ENCODE measurements at places on chromosomes 3 and 15.

- no peak for DNase-seq
Measured at GRCh38 chr15:73296609-73297353, 72.0 kb downstream of the HCN4 start.

DNA sequence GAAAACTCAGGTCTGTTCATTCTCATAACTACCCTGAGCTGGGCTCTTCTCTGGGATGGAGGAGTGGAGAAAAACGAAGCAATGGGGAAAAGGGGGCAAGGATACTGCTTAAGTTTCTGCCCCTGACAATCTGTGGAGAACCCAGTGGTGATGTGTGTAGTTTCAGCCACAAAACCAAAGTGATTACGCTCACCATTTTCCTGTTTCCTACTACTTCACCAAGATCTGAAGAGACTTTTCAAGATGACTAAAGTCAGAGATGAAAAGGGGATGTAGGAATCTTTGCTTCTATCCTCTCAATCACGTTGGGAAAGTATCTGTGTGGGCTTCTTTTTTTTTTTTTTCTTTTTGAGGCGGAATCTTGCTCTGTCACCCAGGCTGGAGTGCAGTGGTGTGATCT is 8.3 kb upstream of the UBE2E1 start:
- DNase-seq = no peak

- DNase-seq = no peak
Measured at GRCh38 chr3:23966328-23966727, 21.2 kb downstream of the NR1D2 start.

DNA sequence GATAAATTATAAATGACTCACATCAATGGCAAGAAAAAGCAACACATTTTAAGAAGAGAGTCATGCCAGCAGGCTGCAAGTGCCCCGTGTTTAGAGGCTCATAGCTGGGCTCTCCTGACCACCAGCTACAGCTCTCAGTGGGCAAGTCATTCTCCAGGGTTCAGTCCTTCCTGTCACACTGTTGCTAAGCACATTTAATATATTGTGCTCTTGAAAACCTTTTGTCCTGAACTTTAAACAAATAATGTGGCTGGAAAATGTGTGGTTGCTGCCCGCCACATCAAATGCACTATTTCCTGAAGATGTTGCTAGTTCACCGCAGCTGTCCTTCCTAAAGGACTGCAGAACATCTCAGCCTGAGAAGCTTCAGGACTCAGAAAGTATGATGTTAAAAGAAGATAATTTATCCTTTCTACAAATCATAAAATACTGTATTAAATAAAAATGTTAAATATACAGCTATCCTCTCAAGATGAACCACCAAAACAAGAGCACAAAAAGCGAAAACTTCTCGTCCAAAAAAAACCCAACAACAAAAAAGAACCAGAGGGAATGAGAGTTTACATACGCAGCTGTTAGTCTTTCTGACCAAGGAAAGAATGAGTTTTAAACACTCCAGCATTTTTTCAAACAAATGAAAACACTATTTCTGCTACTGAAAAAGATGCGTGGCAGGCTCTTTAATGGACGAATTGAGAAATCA is 951 bp downstream of the TARS3 start:
- DNase-seq = no peak

- no peak for DNase-seq
Measured at GRCh38 chr3:16375891-16376290, 110.9 kb downstream of the OXNAD1 start.

DNA sequence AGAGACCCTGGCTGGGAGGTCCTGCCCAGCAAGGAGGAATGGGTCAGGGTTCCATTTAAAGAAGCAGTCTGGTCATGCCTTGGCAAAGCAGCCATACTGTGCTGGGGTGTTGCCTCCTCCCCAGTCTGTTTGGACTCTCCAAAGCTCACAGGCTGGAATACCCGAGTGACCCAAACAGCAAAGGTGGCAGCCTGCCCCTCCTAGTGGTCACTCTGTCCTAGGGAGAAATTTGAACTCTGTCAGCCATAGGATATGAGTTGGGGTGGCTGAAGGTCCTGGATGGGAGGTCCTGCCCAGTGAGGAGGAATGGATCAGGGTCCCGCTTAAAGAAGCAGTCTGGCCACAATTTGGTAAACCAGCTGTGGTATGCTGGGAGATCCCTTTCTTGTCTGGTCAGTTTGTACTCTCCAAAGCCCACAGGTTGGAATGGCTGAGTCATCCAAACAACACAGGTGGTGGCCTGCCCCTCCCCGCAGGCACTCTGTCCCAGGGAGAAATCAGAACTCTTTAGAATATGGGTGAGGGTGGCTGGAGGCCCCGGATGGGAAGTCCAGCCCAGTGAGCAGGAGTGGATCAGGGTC is 45.0 kb downstream of the CCR1 start:
- DNase-seq = no peak

- no peak for DNase-seq
Measured at GRCh38 chr3:19526071-19526470, 377.8 kb downstream of the KCNH8 start.

- no peak for DNase-seq
Measured at GRCh38 chr15:101407439-101407838, 82.1 kb downstream of the PCSK6 start.

GRCh38 chr3:157142315-157142714 is 17.6 kb downstream of the CCNL1 start:
- DNase-seq = no peak

- no peak for DNase-seq
Measured at GRCh38 chr3:16496408-16497222, 16.9 kb downstream of the RFTN1 start.

DNA sequence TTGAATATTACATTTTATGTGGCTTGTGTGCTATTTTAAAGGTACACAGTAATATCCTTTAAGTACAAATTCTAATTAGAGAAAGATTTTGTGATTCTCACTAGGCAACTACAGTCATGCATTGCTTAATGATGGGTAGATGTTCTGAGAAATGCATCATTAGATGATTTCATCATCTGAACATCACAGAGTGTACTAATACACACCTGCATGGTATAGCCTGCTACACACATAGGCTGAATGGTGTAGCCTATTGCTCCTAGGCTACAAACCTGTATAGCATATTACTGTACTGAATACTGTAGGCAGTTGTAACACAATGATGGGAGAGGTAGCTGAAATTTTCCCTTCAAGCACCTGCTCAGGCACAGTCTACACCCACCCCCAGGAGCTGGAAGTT is 217.4 kb upstream of the EOMES start:
- no peak for DNase-seq

DNA sequence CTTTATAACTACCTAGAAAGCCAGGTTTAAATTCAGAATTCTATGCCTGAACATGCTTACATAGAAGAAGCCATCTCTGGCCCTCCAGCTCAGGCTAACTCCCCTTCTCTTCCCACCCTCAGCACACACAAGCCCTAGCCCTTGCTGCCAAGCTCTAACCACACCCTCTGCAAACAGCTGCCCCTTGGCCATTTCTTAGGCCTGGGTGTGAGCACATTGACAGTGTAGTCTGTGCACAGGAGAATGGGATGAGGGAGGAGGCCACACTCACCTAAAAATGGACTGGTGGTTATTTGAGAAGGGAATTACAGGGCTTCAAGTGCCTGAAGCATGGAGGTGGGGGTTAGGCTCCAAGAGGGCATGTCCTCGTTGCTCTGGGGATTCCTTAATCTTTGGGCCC is 42.3 kb upstream of the SLC25A36 start:
- no peak for DNase-seq

- no peak for DNase-seq
Measured at GRCh38 chr3:15476378-15476777, 45.1 kb downstream of the COLQ start.

DNA sequence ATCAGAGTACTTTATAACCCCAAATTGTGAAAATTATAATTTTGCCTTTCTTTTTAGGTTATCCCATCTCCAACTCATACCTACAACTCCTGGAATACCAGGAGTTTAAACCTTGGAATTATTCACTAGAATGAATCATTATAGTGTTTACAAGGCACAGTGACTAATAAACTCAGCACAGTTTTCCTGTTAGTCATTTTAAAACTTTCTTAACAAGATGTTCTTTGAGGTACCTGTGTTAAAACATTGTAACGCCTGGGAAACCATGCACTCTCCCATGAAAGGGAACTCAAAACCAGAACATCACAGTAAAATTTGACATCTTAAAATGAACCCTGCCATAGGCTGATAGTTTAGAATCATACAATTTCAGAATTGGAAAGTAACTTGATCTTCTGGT is 132.4 kb upstream of the OSTN start:
- no peak for DNase-seq

- no peak for DNase-seq
Measured at GRCh38 chr15:87123676-87124382, 1044.2 kb downstream of the AGBL1 start.

DNA sequence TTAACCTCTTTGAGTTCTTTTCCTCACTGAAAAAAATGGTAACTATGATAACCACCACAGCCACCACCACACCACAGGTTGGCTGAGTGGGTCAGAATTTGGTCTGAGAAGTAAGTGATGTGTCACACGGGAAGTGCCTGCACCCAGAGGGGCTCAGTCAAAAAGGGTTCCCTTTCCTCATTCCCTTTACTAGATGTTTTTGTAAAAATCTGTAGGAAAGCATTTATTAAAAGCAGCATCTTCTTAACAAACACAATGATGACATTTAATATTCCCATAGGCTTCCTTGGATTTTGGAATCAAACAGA is 23.2 kb downstream of the CFAP92 start:
- no peak for DNase-seq

DNA sequence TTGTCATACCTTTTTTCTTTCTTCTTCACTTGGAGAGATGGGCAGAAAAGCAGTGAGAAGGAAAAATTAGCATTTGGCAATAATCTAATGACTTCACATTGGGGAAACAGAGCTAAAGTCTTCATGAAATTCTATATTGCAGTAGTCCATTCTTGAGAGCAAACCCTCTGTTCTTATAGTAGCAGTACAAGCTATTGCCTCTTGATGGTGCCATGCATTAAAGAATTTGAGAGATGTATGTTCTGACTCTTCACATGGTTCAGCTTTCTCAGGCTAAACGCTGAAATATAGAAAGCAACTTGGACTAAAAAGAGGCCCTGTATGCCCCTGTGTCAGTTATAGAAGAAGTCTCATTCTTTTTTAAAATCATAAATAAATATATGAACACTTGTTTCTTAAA is 36.0 kb downstream of the PHLDB2 start:
- DNase-seq = no peak

DNA sequence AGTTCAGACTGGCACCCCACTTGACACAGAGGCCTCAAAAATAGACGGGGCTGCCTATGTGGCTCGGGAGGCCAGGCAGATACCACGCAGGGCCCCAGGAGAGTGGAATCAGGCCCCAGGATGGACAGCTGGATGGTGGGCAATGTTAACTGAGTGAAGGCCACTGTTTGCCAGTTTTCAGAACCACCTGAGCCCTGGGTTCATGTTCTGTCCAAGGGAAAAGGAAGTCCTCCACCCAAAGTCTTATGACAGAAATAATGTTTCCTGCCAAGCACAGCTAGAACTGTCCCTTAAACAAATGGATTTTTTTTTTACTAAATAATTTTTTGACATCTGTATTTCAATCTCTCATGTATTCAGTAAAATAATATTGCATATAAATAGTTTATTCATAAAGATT is 228.4 kb downstream of the KLF13 start:
- DNase-seq = no peak

DNA sequence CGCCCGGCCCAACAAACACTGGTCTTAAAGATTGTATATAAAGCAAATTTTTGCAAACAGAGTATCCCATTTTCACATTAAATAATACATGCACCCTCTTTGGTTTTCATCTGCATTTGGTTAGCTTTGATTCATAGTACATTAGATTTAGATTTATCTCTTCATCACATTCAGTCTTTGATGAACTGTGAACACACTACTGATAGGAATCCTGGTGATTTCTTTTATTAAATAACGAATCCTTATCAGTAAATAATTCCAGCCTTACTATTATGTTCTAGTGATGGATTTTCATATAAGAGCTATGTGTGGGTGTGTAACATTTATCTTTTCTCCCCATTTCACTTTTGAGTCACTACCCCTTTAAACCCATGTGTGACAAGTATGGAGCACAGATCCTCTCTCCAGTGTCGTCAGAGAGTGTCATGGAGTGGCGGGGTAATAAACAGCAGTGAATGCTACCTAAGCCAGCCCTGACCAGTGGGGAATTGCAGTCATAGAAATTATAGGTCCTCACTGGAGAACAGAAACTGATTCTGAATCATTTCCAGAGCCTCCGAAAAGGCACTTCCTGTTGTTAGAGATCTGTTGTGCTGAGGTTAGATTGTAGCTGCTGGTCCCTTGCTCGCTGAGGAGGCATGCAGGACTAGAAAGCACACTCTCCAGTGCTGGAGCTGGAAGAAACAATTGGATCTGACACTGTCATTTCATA is 22.0 kb downstream of the SLC7A14 start:
- no peak for DNase-seq

DNA sequence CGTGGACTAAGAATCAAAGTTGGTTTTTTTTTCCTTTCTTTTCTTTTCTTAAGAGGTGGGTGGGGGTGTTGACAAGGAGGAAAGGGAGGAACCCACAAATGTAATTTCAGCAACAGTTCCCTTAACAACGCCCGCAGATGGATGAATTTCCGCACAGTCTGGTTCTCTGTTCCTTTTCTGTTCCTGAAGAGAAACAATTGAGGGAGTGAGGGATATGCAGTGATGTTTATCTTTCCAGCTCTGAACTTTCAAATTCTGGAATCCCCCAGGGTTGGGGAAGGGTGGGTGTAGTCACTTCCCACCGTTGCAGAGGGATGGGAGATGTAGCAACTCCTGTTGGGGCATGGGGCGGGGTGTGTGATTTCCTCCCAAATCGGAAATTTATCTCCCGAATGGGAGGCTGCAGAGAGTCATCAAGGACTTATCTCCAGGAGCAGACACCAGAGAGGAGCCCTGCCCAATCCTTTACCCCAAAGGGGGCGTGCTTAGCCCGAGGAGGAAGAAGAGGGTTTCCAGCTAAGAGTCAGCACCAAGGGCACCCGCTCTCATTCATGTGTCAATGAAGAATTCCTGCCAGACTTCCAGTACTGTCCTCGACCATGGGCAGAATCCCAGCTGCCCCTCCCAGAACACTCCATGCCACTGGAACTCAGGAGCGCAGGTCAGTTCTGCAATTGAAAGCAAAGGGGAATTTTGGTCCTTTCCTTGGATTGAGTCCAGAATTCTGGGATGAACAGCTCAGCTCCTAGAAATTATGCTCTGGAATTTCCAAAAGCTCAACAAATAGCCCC is 35.0 kb upstream of the CFAP161 start:
- no peak for DNase-seq

DNA sequence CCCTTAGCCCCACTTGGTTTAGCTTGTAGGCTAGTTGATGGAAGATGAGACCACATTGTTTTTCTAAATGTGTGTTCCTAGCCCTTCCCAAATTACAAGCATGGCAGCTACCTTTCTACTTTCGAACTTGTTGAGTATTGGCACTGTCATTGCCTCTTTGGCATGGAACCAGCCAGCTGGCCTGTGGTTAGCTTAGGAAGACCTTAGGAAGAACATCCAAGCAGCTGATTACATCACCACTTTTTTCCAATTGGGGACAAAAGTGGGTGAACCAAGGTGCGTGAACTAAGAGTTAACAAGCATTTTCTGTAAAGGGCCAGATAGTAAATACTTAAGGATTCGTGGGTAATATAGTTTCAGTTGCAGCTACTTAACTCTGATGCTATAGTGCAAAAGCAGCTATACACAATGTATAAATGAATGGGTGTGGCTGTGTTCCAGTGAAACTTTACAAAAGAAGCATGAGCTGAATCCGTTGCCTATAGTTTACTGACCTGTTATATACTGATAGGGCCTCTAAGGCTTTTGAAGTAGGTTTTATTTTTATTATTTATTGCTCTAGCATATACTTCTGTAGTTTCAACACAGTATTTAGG is 8.5 kb downstream of the KLHL18 start:
- no peak for DNase-seq

- DNase-seq = no peak
Measured at GRCh38 chr3:105812194-105812586, 56.6 kb downstream of the CBLB start.

GRCh38 chr3:69690-70089 is 126.9 kb upstream of the CHL1 start:
- no peak for DNase-seq
